ENCODE measurements at places on chromosomes 6 and 20.
A peak's percentile ranks its signal among the peaks of the same experiment; 100 is the strongest.

DNA sequence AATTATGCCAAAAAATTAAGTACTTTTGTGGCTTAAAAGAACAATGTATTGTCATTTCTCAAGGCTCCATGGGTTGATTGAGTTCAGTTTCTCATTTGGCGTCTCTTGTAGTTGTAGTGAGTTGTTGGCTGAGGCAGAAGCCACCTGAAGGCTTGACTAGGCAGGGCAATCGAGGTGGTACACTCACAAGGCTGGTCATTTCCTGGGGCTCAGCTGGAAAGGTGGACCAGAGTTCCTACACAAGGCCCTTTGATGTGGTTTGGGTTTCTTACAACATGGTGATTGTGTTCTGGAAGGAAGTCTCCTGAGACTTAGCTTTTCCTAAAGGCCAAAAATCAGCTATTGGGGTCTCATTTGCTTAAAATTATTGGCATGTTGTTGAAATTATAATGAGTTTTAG is 22.6 kb downstream of the MAS1 start:
- no peaks in the 10 kb centered on the region for H3K27me3 ChIP-seq
- H3K4me1 ChIP-seq: 0 out of 2 replicates have a peak, but pooled peaks cover 4% of the 10 kb centered on the region
- DNase-seq: no peak
- no peaks in the 10 kb centered on the region for H3K36me3 ChIP-seq
- H3K27ac ChIP-seq: no peak overlapping the region
- H3K4me3 ChIP-seq: no peak overlapping the region

GRCh38 chr20:46849269-46849668 is 45.4 kb upstream of the EYA2 start:
- no peak overlapping the region for H3K27ac ChIP-seq
- no peaks in the 10 kb centered on the region for H3K4me1 ChIP-seq
- no peak overlapping the region for H3K4me3 ChIP-seq
- DNase-seq: no peak
- no peaks in the 10 kb centered on the region for H3K27me3 ChIP-seq
- H3K36me3 ChIP-seq: no peaks in the 10 kb centered on the region

DNA sequence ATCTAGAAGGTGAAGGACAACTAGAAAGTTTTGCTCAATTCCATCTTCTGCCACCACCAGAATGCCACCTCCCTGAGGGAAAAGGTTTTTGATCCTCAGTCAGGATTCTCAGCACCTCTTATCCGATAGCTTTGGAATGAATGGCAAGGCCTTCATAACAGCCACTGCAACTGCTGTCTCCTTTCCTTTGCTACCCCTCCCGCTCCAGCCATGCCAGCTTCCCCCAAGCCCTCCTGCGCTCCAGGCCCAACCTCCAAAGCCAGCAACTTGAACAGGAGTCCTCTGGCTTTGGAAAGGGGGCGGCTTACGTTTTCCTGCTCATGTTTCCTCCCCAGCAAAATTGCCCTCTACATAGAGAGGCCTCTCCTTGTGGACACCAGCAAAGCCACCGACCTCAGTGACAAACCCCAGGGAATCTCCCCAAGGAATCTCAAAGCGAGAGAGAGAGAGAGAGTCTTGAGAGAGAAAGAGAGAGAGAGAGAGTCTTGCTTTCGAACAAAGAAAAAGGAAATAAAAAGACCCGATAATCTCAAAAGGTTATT is 420 bp upstream of the BTN2A1 start:
- peak; percentile 70 for DNase-seq
- no peak overlapping the region for H3K27ac ChIP-seq
- no peaks in the 10 kb centered on the region for H3K27me3 ChIP-seq
- peak overlapping the region; percentile 63 for H3K4me3 ChIP-seq
- H3K36me3 ChIP-seq: peaks cover 7% of the 10 kb centered on the region
- H3K4me1 ChIP-seq: no peaks in the 10 kb centered on the region

- no peak overlapping the region for H3K4me3 ChIP-seq
- DNase-seq: no peak
- H3K27me3 ChIP-seq: no peaks in the 10 kb centered on the region
- H3K36me3 ChIP-seq: no peaks in the 10 kb centered on the region
Measured at GRCh38 chr6:153207006-153207405, 75.9 kb upstream of the RGS17 start.

DNA sequence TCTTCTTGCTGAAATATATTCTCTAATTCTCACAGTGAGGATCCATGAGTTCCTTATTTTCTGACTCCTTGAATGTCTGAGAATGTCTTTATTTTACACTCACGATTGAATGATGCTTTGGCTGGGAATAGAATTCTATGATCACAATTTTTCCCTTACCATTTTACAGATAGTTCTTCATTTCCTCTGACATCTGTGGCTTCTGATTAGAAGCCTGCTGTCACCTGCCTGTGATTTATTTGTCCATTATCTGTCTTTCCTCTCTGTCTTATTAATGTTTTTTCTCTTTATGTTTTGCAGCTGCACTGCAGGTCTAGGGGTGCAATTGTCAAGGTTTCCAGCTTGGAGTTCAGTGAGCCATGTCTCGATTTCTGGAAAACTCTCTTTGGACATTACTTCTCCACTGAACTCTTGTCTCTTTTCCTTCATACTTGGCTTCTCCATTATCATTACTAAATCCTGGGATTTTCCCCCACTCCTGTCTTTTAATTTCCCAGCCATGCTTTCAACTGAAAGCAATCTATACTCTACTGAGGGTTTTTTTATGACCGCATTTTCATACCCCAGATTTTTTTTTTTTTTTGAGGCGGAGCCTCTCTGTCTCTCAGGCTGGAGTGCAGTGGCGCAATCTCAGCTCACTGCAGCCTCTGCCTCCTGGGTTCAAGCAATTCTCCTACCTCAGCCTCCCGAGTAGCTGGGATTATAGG is 121.2 kb upstream of the PRND start:
- H3K4me1 ChIP-seq: no peaks in the 10 kb centered on the region
- no peak for DNase-seq
- H3K4me3 ChIP-seq: no peak overlapping the region
- H3K27ac ChIP-seq: no peak overlapping the region
- no peaks in the 10 kb centered on the region for H3K27me3 ChIP-seq
